ENCODE measurements at places on chromosomes 13 and 19. TPM values are rescaled to one million over a fixed set of nuclear protein-coding genes. Genes with fewer than 3 reads are reported as not detected.

GRCh38 chr13:111662451-111662850 lies 342.0 kb downstream of the TEX29 start:
- no peak overlapping the region for H3K27ac ChIP-seq
- H3K27me3 ChIP-seq, result no peaks in the 10 kb centered on the region
- DNase-seq, result no peak
- no peak overlapping the region for H3K4me3 ChIP-seq
- no peaks in the 10 kb centered on the region for H3K4me1 ChIP-seq

The UPF3A gene
- 25.3 TPM for total RNA-seq

GRCh38 chr19:2275588-2276428 lies 6.2 kb downstream of the PEAK3 start:
- H3K4me3 ChIP-seq, result no peak overlapping the region
- no peaks in the 10 kb centered on the region for H3K27me3 ChIP-seq
- no peak for DNase-seq
- H3K4me1 ChIP-seq, result peaks cover 48% of the 10 kb centered on the region

GRCh38 chr19:42361545-42361910 lies 28.6 kb downstream of the CNFN start:
- no peak overlapping the region for H3K4me3 ChIP-seq
- peaks cover 6% of the 10 kb centered on the region for H3K36me3 ChIP-seq

The CEACAM5 gene
- total RNA-seq, result not detected

GRCh38 chr19:410243-410781 lies 1.4 kb upstream of the C2CD4C start:
- peaks cover 7% of the 10 kb centered on the region for H3K27me3 ChIP-seq
- DNase-seq, result no peak
- peaks cover 16% of the 10 kb centered on the region for H3K4me1 ChIP-seq
- H3K36me3 ChIP-seq, result no peaks in the 10 kb centered on the region
- no peak overlapping the region for H3K4me3 ChIP-seq

The KIR2DL1 gene
- not detected for total RNA-seq

DNA sequence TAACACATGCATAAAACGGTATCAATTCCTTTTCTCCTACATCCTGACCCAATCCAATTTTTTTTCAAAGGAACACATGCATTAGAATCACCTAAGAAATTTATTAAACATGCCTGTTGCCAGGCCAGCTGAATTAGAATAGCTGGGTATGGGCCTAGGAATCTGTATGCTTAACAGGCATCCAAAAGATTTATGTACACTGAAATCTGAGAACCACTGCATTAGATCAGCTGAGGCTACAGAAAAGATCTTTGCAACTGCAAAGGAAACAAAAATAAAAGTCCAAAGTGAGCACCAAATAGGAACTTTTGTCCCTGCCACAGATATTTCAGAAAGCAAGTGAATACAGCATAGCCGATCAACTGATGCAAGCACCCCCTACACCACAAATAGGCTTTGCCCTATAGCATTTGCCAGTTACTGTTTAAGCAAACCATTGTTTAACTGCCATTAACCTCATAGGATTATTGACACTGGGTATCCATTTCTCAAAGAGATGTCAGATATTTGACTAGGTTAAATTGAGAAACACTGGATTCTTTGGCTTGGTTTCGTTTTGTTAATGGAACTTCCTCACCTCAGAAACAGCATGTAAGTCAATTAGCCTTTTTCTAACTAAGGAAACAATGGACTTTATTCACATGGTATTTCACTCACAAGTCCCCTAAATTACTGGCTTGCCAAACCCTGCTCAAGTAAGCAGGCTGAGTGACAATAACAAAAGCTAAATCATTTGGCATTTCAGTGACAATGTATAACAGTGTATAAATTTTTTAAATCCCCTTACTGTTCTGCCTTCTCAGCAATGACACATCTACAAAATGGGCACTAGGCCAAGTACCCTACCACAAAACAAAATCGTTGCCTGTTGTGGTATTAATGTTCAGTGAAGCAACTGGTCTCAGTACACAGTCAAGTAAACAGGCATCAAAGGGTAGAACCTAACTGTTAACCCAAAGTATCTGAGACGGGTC lies 67.8 kb downstream of the SUCLA2 start:
- no peak overlapping the region for H3K27ac ChIP-seq
- no peak overlapping the region for H3K4me3 ChIP-seq
- no peaks in the 10 kb centered on the region for H3K4me1 ChIP-seq
- no peak for DNase-seq
- no peaks in the 10 kb centered on the region for H3K36me3 ChIP-seq
- H3K27me3 ChIP-seq, result no peaks in the 10 kb centered on the region

The ZNF714 gene
- total RNA-seq, result 2.6 TPM

DNA sequence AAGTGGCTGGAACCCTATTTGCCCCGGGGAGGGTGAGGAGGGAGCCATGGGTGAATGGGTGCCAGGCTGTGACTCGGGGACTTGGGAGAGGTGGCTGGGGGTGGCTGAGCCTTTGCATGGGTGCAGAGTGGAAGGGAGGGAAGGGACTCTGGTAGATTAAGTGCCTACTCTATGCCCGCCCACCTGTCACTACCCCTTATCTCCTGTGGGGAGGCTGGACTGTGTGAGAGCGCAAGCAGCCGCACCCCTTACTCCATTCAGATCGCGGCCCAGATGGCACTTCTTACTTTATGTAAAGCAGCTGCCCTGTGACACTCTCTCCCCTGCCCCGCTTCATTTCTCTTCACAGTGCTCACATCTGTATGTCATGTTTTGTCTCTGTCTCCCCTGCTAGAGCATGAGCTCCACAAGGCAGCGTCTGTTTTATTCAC lies 2.9 kb downstream of the KASH5 start:
- no peak overlapping the region for H3K27ac ChIP-seq
- no peaks in the 10 kb centered on the region for H3K4me1 ChIP-seq
- no peaks in the 10 kb centered on the region for H3K27me3 ChIP-seq
- DNase-seq, result no peak
- no peak overlapping the region for H3K4me3 ChIP-seq

- H3K4me3 ChIP-seq, result peak overlapping the region; percentile 99
- DNase-seq, result no peak
- H3K27ac ChIP-seq, result peak overlapping the region; percentile 98
- no peaks in the 10 kb centered on the region for H3K36me3 ChIP-seq
Observed at GRCh38 chr19:52138278-52138982, 1.3 kb downstream of the ZNF616 start.

GRCh38 chr19:40322271-40322610 lies 26.0 kb downstream of the C19orf47 start:
- no peaks in the 10 kb centered on the region for H3K27me3 ChIP-seq
- no peak overlapping the region for H3K4me3 ChIP-seq
- H3K27ac ChIP-seq, result no peak overlapping the region
- H3K36me3 ChIP-seq, result peaks cover 57% of the 10 kb centered on the region
- DNase-seq, result no peak

The GSX1 gene
- not detected for total RNA-seq

The FARP1 gene
- 30.3 TPM for total RNA-seq

The PSG5 gene
- not detected for total RNA-seq

DNA sequence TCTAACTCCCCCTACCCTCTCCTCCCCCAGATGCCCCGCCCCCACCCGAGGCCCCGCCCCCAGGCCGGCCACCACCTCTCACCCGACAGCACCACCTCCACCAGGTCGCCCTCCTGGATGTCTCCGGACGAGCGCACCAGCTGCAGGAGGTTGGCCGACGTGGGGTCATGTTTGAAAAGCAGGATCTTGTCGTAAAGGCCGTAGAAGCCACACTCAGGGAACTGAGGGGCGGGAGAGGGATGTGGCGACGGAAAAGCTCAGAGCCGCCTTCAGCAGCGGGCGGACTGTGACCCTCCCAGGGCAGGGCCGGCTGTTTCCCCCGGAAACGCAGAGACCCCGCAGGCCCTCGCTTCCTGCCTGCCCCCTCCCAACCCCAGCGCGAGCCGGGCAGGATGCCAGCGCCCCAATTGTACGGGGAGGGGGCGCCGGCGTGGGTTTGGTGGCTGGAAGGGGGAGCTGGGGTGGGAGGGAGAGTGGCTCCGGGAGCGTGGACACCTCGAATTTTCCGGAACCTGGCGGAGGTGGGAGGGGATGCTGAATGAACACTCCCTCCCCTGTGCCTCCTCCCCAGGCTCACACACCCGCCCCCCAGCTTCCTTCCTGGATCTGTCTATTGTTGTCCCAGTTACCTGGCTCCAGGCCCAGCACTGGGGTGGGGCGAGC lies 3.0 kb downstream of the PRKD2 start:
- DNase-seq, result peak; percentile 76
- H3K27me3 ChIP-seq, result no peaks in the 10 kb centered on the region
- peaks cover 11% of the 10 kb centered on the region for H3K36me3 ChIP-seq
- H3K4me3 ChIP-seq, result peak overlapping the region; percentile 99

The FNDC3A gene
- total RNA-seq, result 48.2 TPM

DNA sequence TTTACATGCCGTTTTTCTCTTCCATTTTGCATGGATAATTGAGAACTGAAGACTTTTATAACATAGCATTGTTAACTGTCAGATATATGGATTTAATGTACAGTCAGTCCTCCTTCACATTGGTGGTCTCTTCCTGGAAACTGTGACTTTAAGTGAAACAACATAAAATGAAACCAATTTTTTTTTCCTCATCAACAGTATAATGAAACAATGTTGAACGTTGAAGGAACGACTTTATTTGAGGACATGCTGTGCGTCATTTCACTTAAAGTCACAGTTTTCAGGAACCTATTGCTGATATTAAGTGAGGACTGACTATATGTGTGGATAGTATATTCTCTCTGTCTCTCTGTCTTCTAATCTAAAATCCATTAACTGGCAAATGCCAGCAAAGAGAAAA lies 54.8 kb downstream of the COG3 start:
- no peak overlapping the region for H3K27ac ChIP-seq
- H3K27me3 ChIP-seq, result no peaks in the 10 kb centered on the region
- no peak overlapping the region for H3K4me3 ChIP-seq
- no peak for DNase-seq
- peaks cover 31% of the 10 kb centered on the region for H3K36me3 ChIP-seq
- no peaks in the 10 kb centered on the region for H3K4me1 ChIP-seq

DNA sequence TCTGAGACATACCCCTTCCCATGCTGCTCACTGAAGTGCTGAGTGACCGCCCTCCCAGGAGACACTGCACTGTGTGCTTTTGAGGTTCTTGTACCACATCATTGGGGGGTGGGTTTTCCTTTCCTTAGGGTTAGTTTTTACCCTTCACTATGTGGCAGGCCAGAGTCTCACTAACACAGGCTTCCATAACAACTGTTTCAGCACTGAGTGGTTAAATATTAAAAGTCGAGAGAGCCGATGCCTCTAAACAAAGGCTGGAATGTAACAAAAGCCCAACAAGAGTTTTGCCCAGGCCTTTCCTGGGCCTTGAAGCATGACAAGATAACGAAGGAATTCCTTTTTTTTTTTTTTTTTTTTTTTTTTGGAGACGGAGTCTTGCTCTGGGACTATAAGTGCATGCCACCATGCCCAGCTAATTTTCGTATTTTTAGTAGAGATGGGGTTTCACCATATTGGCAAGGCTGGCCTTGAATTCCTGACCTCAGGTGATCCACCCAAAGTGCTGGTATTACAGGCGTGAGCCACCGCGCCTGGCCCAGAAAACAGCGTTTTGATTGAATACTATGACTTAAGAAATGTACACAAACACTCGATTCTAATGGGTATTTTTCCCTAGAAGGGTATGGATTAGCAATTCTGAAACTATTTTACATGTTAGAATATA lies 46.5 kb downstream of the ZNF823 start:
- H3K27ac ChIP-seq, result no peak overlapping the region
- no peaks in the 10 kb centered on the region for H3K36me3 ChIP-seq
- H3K4me1 ChIP-seq, result peaks cover 9% of the 10 kb centered on the region
- H3K27me3 ChIP-seq, result no peaks in the 10 kb centered on the region

DNA sequence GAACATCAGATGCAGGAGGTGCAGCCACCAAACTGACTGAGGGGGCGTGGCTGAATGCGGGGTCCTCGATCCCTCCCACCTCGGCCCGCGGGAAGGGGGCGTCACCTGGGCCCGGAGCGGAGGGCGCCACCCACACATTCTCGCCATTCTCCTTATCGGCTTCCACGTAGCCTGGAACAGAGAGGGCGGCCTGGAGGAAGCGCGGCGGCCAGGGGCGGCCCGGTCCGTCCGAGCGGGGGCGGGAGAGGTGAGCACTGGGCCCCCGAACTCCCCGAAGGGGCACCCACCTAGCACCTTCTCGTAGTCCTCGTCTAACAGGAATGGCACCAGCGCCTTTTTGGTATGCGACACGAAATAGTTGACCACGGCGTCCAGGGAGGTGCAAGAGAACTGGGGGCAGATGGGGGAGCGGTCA lies 11.8 kb downstream of the STAP2 start:
- no peaks in the 10 kb centered on the region for H3K27me3 ChIP-seq
- H3K36me3 ChIP-seq, result no peaks in the 10 kb centered on the region
- H3K4me1 ChIP-seq, result peaks cover 18% of the 10 kb centered on the region
- peak overlapping the region; percentile 75 for H3K4me3 ChIP-seq
- DNase-seq, result no peak

DNA sequence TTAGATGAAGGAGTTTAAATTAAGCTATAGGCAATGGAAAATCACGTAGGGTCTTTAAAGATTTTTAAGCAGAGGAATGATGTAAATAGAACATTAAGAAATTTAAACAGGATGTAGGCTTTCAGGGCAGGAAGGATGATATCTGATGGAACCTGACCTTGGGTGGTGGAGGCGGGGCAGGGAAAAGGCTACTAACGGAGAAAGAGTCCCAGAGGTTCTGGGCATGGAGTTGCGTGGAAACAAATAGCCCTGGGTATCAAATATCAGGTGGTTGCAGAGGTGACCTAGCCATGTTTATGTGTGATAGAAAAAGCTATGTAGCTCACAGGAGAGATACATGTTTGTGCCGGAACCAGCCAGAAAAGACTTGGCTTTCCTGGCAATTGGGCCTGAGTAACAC lies 7.8 kb upstream of the CDK8 start:
- no peaks in the 10 kb centered on the region for H3K36me3 ChIP-seq
- H3K4me3 ChIP-seq, result no peak overlapping the region
- DNase-seq, result no peak
- H3K4me1 ChIP-seq, result no peaks in the 10 kb centered on the region

GRCh38 chr13:70613295-70613694 lies 505.0 kb upstream of the KLHL1 start:
- no peaks in the 10 kb centered on the region for H3K27me3 ChIP-seq
- no peak for DNase-seq
- H3K4me1 ChIP-seq, result no peaks in the 10 kb centered on the region
- no peak overlapping the region for H3K4me3 ChIP-seq

DNA sequence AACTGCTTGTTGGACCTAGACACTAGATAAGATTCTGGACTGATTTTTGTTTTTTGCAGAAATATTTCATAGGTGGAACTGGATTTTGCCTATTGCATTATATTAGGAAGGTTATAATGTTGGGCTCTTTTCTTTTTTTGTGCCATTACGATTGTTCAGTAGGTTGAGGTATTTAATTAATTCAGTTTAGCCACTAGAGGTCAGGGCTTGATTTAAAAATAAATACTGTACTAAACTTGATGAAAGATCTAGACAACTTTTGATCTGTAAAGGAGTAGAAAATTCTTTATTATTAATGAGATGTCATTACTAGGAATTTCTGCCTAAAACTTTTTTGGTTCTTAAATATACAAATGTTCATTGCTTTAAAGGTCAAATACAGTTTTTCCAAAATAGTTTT lies 15.2 kb upstream of the SUPT20H start:
- H3K27me3 ChIP-seq, result no peaks in the 10 kb centered on the region
- DNase-seq, result no peak
- H3K4me3 ChIP-seq, result no peak overlapping the region
- no peaks in the 10 kb centered on the region for H3K36me3 ChIP-seq

Data from thoracic aorta (tissue), 2 donors.